ENCODE measurements at places on chromosomes 6 and 20.

DNA sequence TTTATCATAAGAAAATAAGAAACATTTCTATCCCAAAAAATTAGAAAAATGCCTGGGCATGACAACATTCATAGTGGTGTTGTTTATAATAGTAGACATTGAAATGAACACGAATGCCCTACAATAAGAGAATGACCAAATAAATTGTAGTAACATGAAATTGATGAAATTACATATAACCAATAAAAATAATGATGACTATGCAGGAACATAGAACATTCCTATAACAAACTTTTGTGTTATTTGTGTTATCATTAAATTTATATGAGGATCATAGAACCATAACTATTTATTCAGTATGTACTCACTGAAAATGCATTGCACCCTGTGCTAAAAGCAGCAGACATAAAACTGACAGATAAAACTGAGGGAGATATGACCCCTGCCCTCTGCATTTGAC, 399.7 kb downstream of the CBLN4 start:
- H3K27me3 ChIP-seq, result no peaks in the 10 kb centered on the region
- H3K27ac ChIP-seq, result no peak overlapping the region
- H3K4me1 ChIP-seq, result no peaks in the 10 kb centered on the region
- no peak for DNase-seq
- H3K36me3 ChIP-seq, result no peaks in the 10 kb centered on the region

DNA sequence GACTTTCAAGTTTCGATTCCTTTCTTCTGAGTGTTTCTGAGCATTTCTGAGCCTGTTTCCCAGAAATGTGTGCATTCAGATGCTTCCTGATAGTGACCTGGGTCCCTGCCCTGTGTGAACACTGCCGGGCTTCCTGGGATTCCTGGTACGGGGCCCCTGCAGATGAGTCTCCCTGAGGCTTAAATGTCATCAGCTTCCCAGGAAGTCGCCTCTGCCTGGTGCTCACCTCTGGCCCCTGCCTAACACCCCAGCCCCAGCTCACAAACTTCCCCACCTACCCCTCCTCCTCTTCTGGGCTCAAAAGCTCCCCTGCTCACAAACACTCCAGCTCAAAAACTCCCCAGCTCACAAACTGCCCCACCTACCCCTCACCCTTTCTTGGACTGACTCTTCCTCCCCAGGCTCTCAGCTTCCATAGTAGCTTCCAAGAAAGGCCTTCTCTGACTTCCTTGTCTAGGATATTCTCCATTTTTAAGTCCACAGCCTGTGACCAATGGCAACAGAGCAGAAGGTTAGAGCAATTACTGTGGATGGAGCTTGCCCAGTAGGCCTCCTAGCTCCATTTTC, 42.0 kb downstream of the TGM2 start:
- no peaks in the 10 kb centered on the region for H3K27me3 ChIP-seq
- no peaks in the 10 kb centered on the region for H3K36me3 ChIP-seq
- no peak overlapping the region for H3K4me3 ChIP-seq
- H3K4me1 ChIP-seq, result peaks cover 17% of the 10 kb centered on the region
- peak overlapping the region; percentile 45 for H3K27ac ChIP-seq
- DNase-seq, result no peak

DNA sequence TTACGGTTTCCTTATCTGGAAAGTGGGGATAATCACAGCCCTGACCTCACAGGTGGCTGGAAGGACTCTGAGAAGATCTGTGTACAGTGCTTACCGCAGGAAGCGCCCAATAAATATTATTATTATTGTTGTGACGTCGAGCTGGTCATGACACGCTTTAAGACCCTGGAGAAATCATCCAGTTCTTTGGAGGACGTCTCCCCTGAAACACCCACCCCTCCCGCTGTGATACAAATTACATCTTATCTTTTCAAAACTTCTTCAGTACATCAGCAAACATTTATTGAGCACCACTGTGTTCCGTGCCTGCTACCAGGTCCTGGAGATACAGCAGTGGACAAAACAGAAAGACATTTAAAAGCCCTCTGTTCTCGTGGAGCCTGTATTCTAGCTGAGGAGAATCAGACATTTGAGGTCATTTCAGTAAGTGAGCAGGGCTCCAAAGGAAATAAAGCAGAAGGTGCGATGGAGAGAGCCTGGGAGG, 118.7 kb downstream of the CEBPB start:
- H3K4me1 ChIP-seq, result peaks cover 41% of the 10 kb centered on the region
- H3K36me3 ChIP-seq, result no peaks in the 10 kb centered on the region
- DNase-seq, result no peak
- no peaks in the 10 kb centered on the region for H3K27me3 ChIP-seq
- peak overlapping the region; percentile 81 for H3K27ac ChIP-seq

- H3K4me3 ChIP-seq, result no peak overlapping the region
- no peaks in the 10 kb centered on the region for H3K36me3 ChIP-seq
- no peaks in the 10 kb centered on the region for H3K27me3 ChIP-seq
- no peak overlapping the region for H3K27ac ChIP-seq
- no peak for DNase-seq
- H3K4me1 ChIP-seq, result no peaks in the 10 kb centered on the region
Observed at GRCh38 chr6:113464960-113465359, 392.2 kb upstream of the MARCKS start.

DNA sequence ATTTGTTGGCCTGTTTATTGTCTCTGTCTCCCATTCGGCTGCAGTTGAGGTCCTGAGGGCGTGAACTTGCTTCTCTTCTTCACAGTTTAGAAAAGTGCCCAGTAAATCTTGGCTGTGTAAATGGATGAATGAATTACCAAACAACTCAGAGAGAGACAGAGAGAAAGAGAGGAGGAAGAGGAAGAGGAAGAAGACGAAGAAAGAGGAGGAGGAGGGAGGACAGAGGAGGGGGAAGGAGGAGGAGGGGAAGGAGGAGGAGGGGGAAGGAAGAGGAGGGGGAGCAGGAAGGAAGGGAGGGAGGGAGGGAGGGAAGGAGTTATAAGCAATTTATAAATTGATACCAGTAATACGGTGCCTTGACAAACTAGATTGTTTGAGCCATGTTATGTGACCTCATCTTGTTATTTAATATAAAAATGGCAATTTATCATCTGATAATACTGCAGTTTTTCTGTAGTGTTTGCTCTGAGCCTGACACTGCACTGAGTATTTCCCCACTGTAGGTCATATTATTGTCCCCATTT, 18.7 kb downstream of the HCK start:
- H3K27ac ChIP-seq, result no peak overlapping the region
- no peaks in the 10 kb centered on the region for H3K27me3 ChIP-seq
- H3K4me1 ChIP-seq, result no peaks in the 10 kb centered on the region
- H3K36me3 ChIP-seq, result no peaks in the 10 kb centered on the region
- H3K4me3 ChIP-seq, result no peak overlapping the region

DNA sequence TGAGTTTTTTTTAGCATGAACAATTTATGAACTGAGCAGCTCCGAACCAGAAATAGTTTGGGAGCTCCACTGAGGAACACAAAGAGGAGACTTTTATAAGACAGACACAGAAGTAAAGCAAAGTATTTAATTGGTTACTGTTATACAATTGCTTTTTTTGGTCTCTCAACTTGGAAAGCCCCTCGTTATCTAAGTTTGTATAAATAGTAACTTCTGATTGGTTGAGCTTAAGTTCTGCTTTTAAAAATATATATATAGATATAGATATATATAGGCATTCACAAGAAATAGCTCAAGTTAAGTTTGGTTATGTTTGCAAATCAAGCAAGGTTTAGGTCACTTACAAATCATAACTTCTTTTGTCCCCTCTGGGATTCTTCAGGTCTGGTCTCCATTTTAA, 20.2 kb upstream of the NCR2 start:
- no peak overlapping the region for H3K4me3 ChIP-seq

All from spinal cord (tissue), 10 donors.